ENCODE measurements at places on chromosomes 3 and 15.

DNA sequence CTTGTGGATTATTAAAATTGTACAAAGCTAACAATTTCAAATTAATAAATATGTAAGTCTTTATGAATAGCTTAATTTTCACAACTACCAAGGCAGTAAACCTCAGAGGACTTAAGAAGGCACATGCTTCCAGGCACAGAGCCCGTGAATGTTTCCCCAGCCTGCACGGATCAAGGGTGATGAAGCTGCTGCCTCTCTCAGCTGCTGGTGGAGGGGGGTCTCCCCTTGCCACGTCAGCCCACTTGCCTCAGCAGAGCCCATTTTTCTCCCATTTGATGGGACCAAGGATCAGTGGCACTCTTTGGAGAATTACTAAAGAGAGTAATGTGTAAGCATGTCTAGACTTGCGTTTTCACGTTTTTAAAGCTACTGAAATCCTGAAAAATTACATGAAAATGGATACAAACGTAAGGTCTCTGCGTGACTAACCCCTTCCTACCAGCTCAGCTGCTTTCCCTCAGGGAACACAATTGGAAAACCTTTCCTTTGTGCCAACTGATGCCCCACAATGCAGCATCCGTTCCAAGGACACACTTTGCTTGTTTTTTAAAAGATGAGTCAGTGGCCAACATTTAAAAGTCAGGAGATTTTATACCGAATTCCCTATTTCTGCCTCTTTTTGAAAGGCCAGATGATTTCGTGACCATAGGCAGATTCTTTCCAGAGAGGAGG is 494.1 kb downstream of the GABRG3 start:
- DNase-seq: no peak

- DNase-seq: no peak
Observed at GRCh38 chr3:186955898-186956696, 25.8 kb downstream of the ST6GAL1 start.

GRCh38 chr3:154152741-154153140 is 31.6 kb downstream of the ARHGEF26 start:
- no peak for DNase-seq

GRCh38 chr15:48031466-48031865 is 89.3 kb upstream of the SLC24A5 start:
- DNase-seq: peak; percentile 34

DNA sequence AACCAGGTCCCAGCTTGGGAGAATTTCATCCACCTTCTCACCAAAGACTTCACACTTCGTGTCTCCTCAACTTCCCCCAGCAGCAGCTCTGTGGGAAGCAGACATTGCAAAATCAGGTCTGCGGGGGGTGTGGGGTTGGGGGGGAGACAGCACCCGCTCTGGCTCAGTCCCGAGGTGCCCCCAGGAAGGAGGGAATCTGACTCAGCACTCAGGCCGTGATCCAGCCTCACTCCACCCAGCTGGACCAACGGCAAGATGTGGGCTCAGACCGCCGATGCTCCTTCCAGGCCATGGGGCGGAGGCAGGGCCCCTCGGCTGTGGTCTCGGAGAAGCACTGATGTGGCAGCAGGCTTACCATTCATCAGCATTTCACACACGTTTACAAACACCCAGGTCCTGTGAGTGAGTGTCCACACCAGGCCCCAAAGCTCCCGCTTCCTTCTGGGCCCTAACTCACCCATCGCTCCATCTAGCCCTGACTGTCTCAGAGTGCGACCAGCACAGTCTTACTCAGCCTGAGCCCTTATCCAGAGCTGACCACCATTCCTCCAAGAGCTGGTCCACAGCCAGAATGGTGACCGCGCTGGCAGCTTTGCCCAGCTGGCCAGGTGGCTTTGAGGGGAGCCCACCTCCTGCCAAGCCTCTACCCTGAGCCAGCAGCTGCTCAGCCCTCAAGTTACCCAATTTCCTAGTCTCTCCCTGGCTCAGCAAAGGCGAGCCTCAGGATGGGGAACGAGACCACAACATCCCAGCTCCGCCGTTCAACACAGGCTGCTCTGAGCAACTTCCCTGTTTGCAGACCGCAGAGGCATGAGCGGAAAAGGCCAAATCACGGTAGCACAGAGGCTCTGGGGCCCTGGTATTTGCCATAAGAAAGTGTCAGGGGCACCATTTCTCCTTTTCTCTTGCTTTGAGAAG is 3.3 kb downstream of the STAB1 start:
- DNase-seq: no peak

DNA sequence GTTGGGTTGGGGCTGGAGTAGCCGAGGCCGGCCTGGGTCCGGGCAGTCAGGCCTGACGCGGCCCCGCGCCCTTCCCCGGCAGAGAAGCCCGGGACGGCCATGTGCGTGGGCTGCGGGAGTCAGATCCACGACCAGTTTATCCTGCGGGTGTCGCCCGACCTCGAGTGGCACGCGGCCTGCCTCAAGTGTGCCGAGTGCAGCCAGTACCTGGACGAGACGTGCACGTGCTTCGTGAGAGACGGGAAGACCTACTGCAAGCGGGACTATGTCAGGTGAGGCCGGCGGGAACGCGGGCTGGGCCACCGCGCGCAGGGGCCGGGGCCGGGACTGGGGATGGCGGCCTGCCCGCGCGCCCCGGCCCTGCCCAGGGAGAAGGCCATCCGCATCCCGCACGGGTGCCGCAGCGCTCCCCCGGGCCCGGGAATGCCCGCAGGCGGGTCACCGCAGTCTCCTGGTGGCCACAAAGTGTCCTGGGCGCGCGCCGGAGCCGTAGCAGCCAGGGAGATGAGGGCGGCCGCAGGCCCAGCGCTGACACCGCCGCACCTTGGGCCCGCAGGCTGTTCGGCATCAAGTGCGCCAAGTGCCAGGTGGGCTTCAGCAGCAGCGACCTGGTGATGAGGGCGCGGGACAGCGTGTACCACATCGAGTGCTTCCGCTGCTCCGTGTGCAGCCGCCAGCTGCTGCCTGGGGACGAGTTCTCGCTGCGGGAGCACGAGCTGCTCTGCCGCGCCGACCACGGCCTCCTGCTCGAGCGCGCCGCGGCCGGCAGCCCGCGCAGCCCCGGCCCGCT is 1.3 kb downstream of the ISL2 start:
- DNase-seq: no peak
